ENCODE measurements at places on chromosomes 2 and 18. TPM values are rescaled to one million over a fixed set of nuclear protein-coding genes. Genes with fewer than 3 reads are reported as not detected.

PCARE gene
- not detected for total RNA-seq

LCT gene
- not detected for total RNA-seq

CHAC2 gene
- 19.2 TPM for total RNA-seq

- DNase-seq: no peak
Observed at GRCh38 chr2:66753660-66754059, 318.7 kb downstream of the MEIS1 start.

DNA sequence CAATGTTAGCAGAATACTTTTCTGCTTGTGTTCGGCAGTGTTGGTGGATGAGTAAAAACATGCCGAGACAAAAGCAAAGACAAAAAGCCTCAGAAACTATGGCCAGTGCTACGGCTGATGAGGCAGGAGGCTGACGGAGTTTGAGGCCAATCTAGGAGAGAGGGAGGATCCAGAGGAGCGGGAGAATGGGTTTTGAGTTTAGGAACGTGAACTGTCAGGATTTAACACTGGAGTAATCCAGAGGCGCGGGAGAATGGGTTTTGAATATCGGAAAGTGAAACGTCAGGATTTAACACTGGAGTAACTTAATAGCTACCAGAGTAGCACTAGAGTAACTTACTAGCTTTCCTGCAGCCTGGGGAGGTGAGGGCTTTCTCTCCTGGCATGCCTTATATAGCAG is 37.4 kb downstream of the LYPD6B start:
- DNase-seq: peak; percentile 24

DNA sequence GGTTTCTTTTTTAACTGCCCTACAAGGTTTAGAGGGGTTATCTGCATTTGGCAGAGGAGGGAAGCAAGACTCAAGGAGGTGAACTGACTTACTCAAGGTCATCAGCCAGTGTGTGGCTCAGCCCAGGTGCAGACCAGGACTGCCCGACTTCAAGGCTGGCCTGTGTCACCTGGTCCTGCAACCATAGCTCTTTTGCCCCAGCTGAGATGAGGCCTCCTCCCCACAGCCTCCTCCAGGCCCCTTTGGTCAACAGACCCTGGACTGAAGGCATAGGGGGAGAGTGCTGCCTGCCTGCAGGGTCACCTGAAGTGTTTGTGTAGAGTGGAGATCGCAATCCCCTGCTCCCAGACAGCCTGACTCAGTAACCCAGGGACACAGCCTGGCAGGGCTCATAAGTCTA is 168.5 kb upstream of the GLI2 start:
- DNase-seq: no peak

GRCh38 chr2:168633895-168634294 is 168.5 kb upstream of the NOSTRIN start:
- DNase-seq: no peak

GRCh38 chr2:152176113-152176714 is 651 bp upstream of the STAM2 start:
- no peak for DNase-seq
